Activated CD8-positive, alpha-beta T cell treated with anti-CD3 and anti-CD28 coated beads, Interleukin-2, amount 10 ng/mL, durations not matched to agents 7 days and 5 days (primary cell): ENCODE measurements at places on chromosomes 6 and 20. TPM values are rescaled to one million over a fixed set of nuclear protein-coding genes. Genes with fewer than 3 reads are reported as not detected.
A peak's percentile ranks its signal among the peaks of the same experiment; 100 is the strongest.

Gene SLC32A1
- total RNA-seq: not detected

Gene CBFA2T2
- total RNA-seq: 14.8 TPM

Gene SLC22A2
- not detected for total RNA-seq

DNA sequence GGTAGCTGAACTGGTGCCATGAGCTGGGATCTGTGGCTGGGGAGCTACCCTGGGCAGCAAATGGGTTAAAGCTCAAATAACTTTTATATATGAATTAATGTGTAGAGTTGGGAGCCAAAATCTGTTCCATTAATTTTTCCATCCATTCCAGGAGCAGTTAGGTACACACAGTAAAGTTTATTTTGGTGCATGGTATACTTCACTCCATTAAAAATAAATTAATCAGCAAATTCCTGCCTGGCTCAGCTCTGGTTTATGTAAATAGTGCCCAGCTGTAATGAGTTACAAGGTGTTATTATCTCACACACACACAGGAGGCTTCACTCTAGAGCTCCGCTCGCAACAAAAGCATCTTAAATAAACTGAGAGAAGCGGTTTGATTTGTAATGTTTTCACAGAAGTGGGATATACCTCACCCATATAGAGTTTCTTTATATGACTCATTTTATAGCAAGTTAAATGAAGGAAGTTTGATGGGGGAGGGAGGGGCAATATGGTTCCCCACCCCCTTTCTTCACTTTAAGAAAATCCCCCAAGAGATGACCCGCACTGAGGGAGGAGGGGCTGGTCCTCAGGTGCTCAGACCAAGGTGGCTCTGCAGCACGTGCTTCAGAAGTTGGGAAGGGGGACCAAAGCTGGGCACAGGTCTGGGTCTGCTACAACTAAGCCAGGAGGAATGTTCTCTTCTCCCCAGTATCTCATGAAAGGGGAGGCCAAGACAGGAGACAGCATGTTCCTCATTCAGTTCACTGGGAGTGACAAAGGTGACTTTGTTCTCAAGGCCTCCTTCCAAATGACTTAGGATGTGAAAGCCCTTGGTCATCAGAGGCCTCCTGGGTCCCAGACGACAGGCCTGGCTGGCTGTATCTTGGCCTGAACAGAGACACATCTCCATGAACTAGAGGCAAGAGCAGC is 10.5 kb upstream of the FAM83C start:
- H3K4me1 ChIP-seq: peaks cover 44% of the 10 kb centered on the region
- no peak for DNase-seq
- no peak overlapping the region for H3K27ac ChIP-seq

DNA sequence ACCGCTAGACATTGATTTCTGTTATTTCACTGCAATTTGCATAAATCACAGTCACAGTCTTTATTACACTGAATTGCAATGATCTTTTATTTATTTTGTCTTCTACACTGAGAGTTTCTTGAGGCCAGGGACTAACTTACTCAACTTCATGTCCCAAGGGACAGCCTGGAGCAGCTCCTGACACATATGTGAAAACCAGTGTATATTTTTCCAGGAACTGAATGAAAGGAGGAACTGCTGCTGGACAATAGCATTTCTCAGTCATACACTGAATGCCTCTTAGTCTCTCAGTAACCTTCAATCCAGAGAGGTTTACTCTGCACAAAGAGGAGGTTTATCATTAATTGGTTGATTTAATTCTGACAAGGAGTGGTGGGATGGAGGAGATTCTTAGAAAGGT is 5.9 kb downstream of the F13A1 start:
- no peaks in the 10 kb centered on the region for H3K36me3 ChIP-seq
- no peak overlapping the region for H3K4me3 ChIP-seq
- no peak overlapping the region for H3K27ac ChIP-seq
- peaks cover 28% of the 10 kb centered on the region for H3K27me3 ChIP-seq
- peak; percentile 2 for DNase-seq

Gene ZBP1
- total RNA-seq: 11.7 TPM

DNA sequence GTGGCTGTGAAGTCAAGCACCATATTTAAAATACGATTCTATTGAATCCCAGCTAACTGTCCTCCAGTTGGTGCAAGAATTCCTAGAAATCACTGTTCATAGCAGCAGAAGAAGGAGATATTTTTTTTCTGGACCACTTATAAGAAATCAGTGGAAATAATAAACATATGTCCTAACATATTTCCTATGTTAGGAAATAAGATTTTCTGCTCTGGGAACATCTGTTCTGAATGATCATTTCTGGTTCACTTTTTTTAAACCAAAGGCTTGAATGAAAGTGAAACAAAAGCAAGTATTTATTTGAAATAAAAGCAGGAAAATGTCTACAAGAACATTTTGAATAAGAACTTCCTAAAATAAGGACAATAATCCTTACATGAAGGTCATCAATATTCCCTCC is 138.9 kb upstream of the RALGAPA2 start:
- peaks cover 5% of the 10 kb centered on the region for H3K27me3 ChIP-seq
- H3K36me3 ChIP-seq: no peaks in the 10 kb centered on the region
- H3K4me1 ChIP-seq: no peaks in the 10 kb centered on the region
- H3K27ac ChIP-seq: no peak overlapping the region

GRCh38 chr20:37552415-37552814 is 24.7 kb upstream of the BLCAP start:
- peaks cover 17% of the 10 kb centered on the region for H3K27me3 ChIP-seq
- DNase-seq: no peak
- H3K4me1 ChIP-seq: no peaks in the 10 kb centered on the region

- no peaks in the 10 kb centered on the region for H3K27me3 ChIP-seq
- no peaks in the 10 kb centered on the region for H3K36me3 ChIP-seq
- DNase-seq: no peak
- H3K4me1 ChIP-seq: no peaks in the 10 kb centered on the region
- no peak overlapping the region for H3K27ac ChIP-seq
- no peak overlapping the region for H3K4me3 ChIP-seq
These were observed 1354.6 kb downstream of the HACE1 start for GRCh38 chr6:103505155-103505518.

GRCh38 chr6:6357032-6357431 is 36.6 kb upstream of the F13A1 start:
- no peak for DNase-seq
- peaks cover 7% of the 10 kb centered on the region for H3K27me3 ChIP-seq

DNA sequence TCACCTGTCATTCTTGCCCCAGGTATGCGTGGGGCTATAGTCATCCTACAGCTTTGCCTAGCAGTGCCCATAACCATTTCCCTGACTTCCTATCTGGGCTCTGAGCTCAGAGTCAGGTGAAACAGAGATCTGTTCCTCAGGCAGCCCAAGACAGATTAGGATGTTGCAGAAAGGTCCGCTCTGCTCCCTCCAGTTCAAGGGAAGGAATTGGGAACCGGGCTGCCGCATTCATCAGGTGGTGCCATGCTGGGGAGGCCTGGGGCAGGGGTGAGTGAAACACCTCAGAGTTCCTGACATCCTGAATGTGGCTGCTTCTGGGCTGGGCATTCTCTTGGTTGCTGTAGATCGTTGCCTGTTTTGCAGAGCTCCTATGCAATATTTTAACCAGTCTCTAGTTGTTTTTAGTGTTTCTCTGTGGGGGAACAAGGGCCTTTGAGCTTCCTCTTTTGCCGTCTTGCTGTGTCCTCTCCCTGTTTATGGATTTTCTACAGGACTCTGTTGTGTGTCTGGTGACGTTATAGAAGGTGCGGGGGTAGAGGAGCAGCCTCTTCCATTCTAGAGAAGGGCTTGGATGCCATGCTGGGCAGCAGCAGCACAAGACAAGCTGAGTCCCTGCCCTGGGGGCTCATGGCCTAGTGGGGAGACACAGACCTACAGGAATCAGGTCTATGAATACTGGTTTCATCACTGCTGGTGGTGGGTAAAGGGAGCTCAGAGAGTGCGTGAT is 9.2 kb downstream of the ENTPD6 start:
- peaks cover 5% of the 10 kb centered on the region for H3K4me1 ChIP-seq
- no peaks in the 10 kb centered on the region for H3K27me3 ChIP-seq
- H3K36me3 ChIP-seq: peaks cover 2% of the 10 kb centered on the region
- no peak overlapping the region for H3K4me3 ChIP-seq
- DNase-seq: no peak

DNA sequence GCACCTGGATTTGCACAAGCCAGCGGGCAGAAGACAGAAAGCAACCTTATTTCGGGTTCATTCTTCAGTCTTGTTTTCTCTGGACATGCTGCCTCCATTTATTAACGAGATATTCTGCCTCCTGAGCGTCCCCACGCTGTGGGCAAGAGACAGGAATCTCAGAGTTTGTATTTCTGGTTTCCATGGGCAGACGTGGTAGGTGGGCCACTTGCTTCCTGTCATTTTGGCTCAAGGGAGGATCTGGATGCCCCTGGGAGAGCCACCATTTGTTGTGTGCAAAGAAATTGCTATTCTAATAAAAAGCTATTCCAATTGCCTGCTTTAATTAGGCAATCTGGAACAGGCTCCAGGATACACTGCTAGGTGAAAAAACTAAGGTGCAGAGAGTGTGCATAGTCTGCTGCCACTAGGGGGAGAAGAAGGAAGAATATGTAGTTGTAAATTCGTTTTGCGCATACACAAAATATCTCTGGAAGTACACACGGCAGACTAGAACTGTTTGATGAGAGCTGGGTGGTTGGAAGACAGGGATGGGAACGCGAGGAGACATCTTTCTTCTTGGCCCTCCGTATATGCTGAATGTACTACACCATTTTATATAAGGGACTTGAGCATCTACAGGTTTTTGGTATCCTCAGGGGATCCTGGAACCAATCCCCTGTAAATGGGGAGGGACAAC is 30.1 kb upstream of the SLC16A10 start:
- no peak overlapping the region for H3K27ac ChIP-seq
- no peak overlapping the region for H3K4me3 ChIP-seq
- H3K27me3 ChIP-seq: peaks cover 6% of the 10 kb centered on the region
- peak; percentile 20 for DNase-seq

Gene NR2E1
- not detected for total RNA-seq

GRCh38 chr6:16766043-16766536 is 4.8 kb upstream of the ATXN1 start:
- peaks cover 12% of the 10 kb centered on the region for H3K36me3 ChIP-seq
- peak; percentile 52 for DNase-seq
- peaks cover 78% of the 10 kb centered on the region for H3K4me1 ChIP-seq
- no peak overlapping the region for H3K4me3 ChIP-seq
- H3K27me3 ChIP-seq: no peaks in the 10 kb centered on the region

- peak overlapping the region; percentile 82 for H3K4me3 ChIP-seq
- DNase-seq: peak; percentile 49
- H3K27me3 ChIP-seq: no peaks in the 10 kb centered on the region
- H3K27ac ChIP-seq: peak overlapping the region; percentile 88
- H3K4me1 ChIP-seq: peaks cover 47% of the 10 kb centered on the region
- peaks cover 8% of the 10 kb centered on the region for H3K36me3 ChIP-seq
These were observed 452 bp downstream of the TRAF3IP2 start for GRCh38 chr6:111605100-111605751.

GRCh38 chr6:68252632-68253031 is 382.4 kb upstream of the ADGRB3 start:
- H3K27me3 ChIP-seq: no peaks in the 10 kb centered on the region
- no peak for DNase-seq
- no peak overlapping the region for H3K4me3 ChIP-seq

DNA sequence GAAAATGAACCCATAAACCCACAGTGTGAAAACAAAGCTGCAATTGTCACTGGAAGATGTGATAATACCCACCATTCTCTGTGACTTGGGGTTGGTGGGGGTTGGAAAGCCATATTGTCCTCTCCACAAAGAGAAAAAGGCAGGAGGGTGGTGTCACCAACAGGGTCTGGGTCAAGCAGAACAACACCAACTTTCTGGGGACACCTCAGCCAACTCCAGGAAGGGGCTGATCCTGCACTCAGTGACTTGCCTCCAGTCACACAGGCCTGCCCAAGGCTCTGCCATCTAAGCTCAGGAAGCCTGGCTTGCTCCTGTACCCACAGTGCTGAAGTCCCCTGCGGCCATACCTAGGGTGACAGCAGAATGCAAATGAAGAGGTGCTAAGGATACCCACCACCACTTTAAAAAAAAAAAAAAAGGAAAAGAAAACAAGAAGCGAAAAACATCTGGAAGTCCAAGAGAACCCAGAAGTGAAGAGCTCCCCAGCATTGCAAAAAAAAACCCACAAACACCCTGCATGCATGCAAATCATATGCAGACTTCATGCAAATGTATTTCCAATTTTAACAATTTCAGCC is 110.6 kb downstream of the PREX1 start:
- peak overlapping the region; percentile 99 for H3K27ac ChIP-seq
- no peaks in the 10 kb centered on the region for H3K27me3 ChIP-seq
- peak overlapping the region; percentile 67 for H3K4me3 ChIP-seq
- peaks cover 94% of the 10 kb centered on the region for H3K4me1 ChIP-seq

DNA sequence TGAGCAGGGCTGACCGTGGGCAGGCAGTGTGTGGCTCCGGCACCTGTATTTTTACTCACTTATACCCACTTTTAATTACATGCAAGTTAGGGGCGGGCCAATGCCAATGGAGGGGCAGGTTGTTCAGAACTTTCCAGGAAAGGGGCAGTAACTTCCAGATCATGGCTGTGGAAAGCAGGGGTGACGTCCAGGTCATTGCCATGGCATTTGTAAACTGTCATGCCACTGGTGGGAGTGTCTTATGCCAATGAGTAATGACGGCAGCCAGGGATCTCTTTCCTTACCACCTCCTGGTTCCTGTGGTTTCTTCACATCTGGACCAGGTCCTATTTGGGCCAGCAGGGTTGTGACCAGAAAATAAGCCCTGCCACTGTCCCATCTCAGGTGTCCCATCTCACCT is 258.7 kb downstream of the THBS2 start:
- H3K27ac ChIP-seq: no peak overlapping the region
- no peaks in the 10 kb centered on the region for H3K4me1 ChIP-seq
- no peak for DNase-seq
- no peak overlapping the region for H3K4me3 ChIP-seq

DNA sequence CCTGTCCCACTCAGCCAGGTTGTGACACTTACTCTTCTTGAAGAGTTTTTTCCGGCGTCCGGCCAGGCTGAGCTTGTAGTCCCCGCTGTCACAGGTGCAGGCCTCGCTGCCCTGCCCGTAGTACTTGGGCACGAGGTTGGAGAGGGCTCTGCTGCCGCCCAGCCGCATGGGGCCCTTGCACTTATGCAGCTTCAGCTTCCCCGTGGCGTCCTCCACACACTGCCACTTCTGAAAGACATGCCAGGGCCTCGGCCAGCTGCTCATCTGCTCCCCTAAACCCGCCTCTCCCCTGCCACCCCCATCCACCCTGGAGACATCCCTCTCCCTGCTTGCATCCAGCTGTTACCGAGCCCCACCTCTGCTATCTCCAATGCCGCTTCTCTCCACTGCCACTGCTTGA is 113.1 kb downstream of the SULF2 start:
- no peak overlapping the region for H3K4me3 ChIP-seq
- no peaks in the 10 kb centered on the region for H3K4me1 ChIP-seq
- H3K27ac ChIP-seq: no peak overlapping the region
- no peaks in the 10 kb centered on the region for H3K36me3 ChIP-seq
- no peaks in the 10 kb centered on the region for H3K27me3 ChIP-seq

Gene HDGFL1
- not detected for total RNA-seq

- H3K27me3 ChIP-seq: peaks cover 2% of the 10 kb centered on the region
- H3K27ac ChIP-seq: no peak overlapping the region
- peaks cover 13% of the 10 kb centered on the region for H3K4me1 ChIP-seq
- H3K36me3 ChIP-seq: peaks cover 8% of the 10 kb centered on the region
These were observed 69.9 kb downstream of the SESN1 start for GRCh38 chr6:109024784-109025183.
